ENCODE measurements at places on chromosomes 12 and 14.

DNA sequence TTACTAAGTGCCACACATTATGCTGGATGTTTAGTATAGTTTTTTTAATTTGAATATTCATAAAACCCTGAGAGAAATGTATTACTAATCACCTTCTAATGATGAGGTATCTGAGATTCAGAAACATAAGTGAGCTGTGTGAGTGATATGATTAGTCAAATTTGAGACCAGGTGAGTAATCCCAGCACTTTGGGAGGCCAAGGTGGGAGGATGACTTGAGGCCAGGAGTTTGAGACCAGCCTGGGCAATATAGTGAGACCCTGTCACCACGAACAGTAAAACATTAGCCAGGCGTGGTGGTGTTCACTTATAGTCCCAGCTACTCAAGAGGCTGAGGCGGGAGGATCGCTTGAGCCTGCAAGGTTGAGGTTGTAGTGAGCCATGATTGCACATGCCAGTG, 438.4 kb downstream of the RAD51B start:
- DNase-seq, result no peak

GRCh38 chr12:118960865-118961264, 20.5 kb upstream of the SRRM4 start:
- no peak for DNase-seq

DNA sequence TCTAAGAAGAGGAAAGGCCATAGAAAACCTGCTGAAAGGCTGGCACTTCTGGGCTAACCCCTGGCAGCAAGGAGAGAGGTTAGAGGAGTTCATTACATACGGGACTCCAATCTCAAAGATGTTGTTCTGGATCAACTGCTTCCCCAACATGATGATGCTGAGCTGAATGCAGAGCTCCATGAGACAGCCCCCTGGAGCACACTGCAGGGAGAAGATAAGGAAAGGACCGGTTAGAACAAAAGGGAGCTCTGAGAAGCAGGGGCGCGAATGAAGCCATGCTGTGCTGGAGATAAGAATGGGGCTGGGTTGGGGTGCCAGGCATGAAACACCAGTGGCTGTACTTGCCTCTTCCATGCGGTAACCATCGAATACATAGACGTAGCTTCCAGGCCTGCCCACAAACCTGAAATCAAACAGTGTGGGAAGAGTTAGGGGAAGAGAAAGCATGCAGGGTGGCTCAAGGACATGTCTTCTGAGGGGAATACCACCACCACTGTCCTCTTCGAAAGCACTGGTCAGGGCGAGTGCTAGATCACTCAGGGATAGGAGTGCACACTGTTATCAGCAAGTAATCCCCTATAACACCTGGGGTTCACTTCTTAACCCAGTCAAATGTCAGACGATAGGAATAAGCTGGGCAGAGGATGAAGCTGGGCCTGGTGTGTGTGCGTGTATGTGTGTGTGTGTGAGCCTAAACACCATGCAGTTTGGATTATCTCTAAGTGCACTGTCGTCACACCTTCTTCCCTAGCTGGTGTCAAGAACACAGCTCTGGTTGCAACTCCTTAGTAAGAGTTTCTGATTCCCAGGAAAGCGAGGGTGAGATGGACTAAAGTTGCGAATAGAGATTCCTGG, 180.9 kb downstream of the NTF3 start:
- no peak for DNase-seq

GRCh38 chr12:96120359-96121100, 73.6 kb upstream of the ELK3 start:
- DNase-seq, result no peak

GRCh38 chr12:67649570-67650387, 1.2 kb downstream of the DYRK2 start:
- DNase-seq, result no peak

DNA sequence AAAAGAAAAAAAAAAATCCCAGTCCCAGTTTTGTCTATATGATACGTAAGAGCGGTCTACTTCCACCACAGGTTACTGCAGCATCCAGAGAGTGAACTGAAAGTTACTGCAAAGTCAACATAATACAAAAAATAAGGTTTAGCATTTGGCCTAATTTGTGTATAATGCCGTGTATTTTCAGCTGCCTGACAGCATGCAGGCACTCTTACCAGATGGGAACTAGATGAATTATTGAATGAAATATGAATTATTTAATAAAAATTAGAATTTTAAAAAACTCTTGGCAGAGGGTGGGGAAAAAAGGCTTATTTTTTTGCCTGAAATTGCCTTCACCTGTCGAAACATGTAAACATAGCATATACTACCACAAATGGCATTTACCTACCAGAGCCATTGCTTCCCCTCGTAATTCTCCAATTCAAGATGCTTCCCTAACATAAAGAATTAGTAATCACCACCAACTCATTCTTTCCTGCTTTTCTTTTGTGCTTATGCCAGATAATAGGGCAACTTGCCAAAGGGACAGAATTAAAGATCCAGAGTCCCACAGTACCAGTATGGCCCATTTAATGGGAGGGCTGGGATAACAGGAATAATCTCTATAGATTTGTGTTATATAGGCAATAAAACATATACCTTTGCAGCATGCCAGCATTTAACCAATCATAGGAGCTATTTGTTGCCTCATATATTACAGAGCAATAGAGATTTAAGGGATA, 31.1 kb downstream of the ATF7 start:
- DNase-seq, result no peak

DNA sequence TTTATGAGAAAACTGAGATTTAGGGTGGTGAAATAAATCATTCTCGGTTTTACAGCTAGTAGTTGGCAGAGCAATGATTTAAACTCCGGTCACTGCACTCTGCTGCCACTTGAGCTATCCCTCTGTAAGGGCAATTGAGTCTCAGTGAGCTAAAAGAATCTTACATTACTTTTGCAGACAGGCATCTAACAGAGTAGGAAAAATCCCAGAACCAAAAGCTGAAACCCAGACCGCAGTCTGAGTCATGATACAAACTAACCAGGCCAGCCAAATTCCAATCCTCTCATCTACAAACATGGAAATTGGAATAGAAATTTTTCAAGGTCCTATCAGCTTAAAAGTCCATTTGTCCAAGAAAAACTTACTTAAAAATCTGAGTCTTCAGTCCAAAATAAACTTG, 73.7 kb downstream of the ANKS1B start:
- DNase-seq, result no peak

- no peak for DNase-seq
Measured at GRCh38 chr12:3925621-3926020, 52.4 kb upstream of the PARP11 start.

GRCh38 chr14:74404435-74404834, 21.6 kb downstream of the SYNDIG1L start:
- no peak for DNase-seq

DNA sequence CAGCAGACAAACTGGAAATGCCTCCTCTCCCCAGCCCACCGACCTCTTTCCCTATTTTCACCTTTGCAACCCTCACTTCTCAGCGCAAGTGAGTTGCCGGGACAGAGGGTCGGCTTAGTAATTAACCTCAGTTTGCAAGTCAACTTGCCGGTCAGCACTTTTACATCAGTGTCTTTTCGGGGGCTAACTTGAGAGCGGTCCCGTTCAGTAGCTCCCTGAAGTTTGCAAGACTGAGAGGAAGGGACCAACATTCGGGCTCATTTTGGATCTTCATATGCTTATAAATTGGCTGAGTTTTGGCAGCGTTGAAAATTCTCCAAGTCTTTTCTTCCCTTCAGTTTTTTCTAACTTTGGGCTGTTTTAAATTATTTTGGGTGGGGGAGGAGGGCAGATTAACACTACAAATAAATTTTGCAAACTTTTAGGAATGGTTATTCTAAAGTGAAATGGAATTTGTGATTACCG, 846 bp downstream of the BRMS1L start:
- no peak for DNase-seq

DNA sequence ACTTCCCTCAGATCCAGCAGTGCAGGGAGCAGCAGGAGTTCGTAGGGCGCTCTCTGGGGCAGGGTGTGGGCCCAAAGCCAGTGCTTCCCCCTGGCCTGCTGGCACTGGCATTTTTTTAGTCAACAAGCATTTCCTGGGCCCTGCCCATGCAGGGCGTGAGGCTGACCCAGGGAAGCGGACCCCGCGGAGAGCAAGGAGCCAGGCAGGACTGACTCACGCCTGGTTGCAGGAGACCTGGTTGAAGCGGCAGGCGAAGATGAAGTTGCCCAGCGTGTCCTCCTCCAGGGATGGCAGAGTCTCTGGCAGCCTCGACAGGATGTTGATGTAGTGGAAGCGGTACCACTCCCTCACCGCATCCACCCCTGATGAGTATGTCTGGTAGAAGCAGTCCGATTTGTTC, 13.5 kb downstream of the SCNN1A start:
- DNase-seq, result no peak

GRCh38 chr14:91872011-91872501, 4.7 kb upstream of the TC2N start:
- no peak for DNase-seq

DNA sequence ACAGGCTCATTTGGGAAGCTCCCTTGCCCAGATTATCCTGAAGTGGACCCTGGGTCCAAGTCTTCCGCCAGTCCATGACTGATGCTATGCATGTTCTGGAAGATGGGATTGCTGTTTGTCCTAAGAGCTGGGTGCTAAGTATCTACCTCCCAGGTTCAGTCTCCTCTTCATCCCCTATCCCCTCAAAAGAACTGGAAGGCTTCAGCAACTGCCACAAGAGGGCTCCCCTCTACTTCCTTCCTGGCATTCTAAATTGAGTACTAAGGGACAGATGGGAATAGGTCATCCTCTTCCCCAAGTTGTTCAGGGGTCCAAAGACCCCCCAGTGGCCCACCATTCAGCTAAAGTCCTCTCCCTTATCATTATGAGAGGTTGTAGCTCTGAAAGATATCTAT, 9.0 kb upstream of the FKBP11 start:
- no peak for DNase-seq

GRCh38 chr12:38872561-38872960, 32.8 kb downstream of the CPNE8 start:
- no peak for DNase-seq

- DNase-seq, result no peak
Measured at GRCh38 chr14:104360501-104360900, 219.1 kb upstream of the C14orf180 start.

DNA sequence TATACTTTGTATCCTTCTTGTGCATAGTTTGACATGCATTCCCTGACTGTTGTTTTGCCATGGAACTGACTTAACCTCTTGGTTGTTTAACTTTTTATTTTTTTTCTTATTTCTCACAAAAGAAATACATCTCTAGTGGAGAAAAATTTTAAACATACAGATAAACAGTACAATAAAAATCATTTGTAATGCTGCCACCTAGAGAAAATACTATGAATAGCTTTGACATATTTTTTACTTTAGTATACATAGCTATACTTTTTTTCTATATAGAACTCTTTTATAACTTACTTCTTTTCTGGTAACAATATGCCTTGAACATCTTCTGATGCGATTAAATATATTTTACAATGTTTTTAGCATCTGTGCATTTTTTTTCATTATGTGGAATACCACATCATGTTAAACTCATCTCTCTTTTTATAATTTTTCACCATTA, 184.5 kb downstream of the AKAP6 start:
- DNase-seq, result peak; percentile 21

DNA sequence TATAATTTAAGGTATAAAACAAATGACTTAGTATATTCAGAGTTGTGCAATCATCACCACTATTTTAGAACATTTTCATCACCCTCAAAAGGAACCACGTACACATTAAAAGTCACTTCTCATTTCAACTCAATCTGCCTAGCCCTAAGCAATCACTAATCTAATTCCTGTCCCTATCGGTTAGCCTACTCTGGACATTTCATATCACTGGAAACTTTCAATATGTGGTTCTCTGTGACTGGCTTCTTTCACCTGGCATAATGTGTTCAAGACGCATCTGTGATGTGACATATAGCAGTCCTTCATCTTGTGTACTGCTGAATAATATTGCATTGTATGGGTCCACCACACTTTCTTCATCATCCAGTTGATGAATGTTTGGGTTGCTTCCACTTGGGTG, 15.4 kb upstream of the PIWIL1 start:
- DNase-seq, result no peak

DNA sequence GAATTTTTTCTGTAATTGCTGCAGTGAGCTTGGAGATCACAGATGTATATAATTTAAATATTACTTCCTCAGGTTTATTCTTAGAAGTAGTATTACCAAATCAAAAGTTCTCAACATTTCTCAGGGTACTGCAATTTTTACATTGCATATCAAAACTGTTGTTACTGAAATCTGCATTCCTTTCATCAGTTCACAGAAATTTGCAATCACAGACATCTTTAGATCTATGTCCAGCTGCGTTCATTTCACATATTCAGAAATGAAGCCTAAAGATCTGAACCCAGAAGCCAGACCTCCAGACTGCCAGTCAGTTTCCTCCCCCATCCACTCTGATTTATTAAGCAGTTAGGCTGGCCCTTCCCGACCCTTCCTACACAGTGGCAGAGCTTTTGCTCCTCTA, 18.2 kb upstream of the IFT81 start:
- no peak for DNase-seq

- DNase-seq, result no peak
Measured at GRCh38 chr12:54128416-54128815, 60.4 kb downstream of the SMUG1 start.

- DNase-seq, result no peak
Measured at GRCh38 chr14:77926942-77927341, 127.0 kb downstream of the ADCK1 start.

GRCh38 chr12:121245031-121245430, 35.1 kb downstream of the P2RX4 start:
- no peak for DNase-seq

DNA sequence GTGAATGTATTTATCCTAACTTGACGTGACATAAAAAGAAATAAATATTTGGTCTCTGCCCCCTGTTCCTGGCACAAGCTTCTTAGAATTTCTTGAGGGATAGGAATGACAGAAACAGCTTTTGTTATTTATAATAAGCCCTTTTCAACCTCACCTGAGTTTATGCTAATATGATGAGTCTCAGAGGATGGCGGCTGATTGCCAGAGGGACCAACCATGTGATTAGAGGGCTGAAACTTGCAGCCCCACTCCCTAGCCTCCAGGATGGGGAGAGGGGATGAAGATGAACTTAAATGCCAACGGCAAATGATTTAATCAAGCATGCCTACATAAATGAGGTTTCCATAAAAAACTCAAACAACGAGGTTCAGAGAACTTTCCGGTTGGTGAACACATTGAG, 42.9 kb downstream of the DNAI7 start:
- no peak for DNase-seq

DNA sequence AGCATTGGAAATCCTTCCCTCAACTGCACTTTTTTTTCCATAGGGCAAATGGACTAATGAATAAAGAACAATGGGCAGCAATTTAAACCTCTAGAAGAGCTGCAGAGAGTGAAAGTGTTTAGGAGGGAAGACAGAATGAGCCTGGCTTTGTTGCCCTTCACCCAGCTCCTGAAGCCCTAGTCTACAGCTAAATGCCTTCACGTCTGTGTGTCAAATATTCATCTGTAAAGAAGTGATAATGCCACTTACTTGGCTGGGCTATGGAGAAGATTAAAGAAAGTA, 45.6 kb downstream of the FLRT2 start:
- DNase-seq, result no peak

DNA sequence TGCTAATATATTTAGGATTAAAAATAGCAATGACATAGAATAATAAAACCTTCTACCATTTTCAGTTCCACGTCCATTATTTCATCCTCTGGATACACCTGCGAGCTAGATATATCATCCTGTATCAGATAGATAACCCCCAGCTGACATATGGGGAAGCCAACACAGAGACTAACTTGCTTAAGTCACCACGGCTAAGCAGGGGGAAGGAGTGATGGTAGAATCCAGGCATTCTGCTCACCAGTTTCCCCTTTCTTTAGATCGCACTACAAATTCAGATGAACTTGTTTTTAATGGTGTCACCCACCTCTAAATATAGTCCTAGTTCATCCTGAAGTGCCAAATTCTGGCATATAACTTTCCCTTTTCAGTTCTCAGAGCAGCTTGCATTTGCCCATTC, 110.1 kb downstream of the TXNDC16 start:
- no peak for DNase-seq

- no peak for DNase-seq
Measured at GRCh38 chr14:101879529-101880336, 84.6 kb upstream of the DYNC1H1 start.

Measured in NCI-H510A treated with DMSO at 0.1 percent for 48 hours (cell line).